ENCODE measurements at places on chromosomes 5 and 9. TPM values are rescaled to one million over a fixed set of nuclear protein-coding genes. Genes with fewer than 3 reads are reported as not detected.

HSD17B3 gene
- not detected for total RNA-seq

C5orf52 gene
- total RNA-seq, result not detected

NINJ1 gene
- 2.7 TPM for total RNA-seq

PDE6A gene
- total RNA-seq, result 0.11 TPM

PLPPR1 gene
- total RNA-seq, result not detected

TAF1L gene
- not detected for total RNA-seq

EGFLAM gene
- total RNA-seq, result 1.6 TPM

TNFAIP8 gene
- total RNA-seq, result 47.3 TPM

POU5F2 gene
- total RNA-seq, result 1.4 TPM

PRSS3 gene
- total RNA-seq, result 0.79 TPM

FOXD1 gene
- 6.2 TPM for total RNA-seq

ASS1 gene
- total RNA-seq, result 5.5 TPM

MORN5 gene
- not detected for total RNA-seq

TAF11L10 gene
- 0.39 TPM for total RNA-seq

GTF2H2 gene
- total RNA-seq, result 18.9 TPM

DAB2IP gene
- total RNA-seq, result 14.5 TPM

HRH2 gene
- not detected for total RNA-seq

ST8SIA4 gene
- total RNA-seq, result 7.5 TPM

FYB1 gene
- not detected for total RNA-seq

C9orf153 gene
- not detected for total RNA-seq

CLIC3 gene
- 328 TPM for total RNA-seq

AGXT2 gene
- total RNA-seq, result not detected

NTRK2 gene
- total RNA-seq, result 0.87 TPM

PCDHB10 gene
- 0.39 TPM for total RNA-seq

PROB1 gene
- total RNA-seq, result 1.2 TPM

TMEM245 gene
- total RNA-seq, result 81.7 TPM

LCN15 gene
- not detected for total RNA-seq

PSD2 gene
- total RNA-seq, result under 0.01 TPM

WDR55 gene
- 31.0 TPM for total RNA-seq

PCA3 gene
- total RNA-seq, result 0.39 TPM

ZNF454 gene
- total RNA-seq, result 2.7 TPM

FREM1 gene
- 1.5 TPM for total RNA-seq

EGFL7 gene
- total RNA-seq, result 2.0 TPM

OMD gene
- not detected for total RNA-seq

CDC20B gene
- total RNA-seq, result not detected

MTRR gene
- total RNA-seq, result 26.3 TPM

HAPLN1 gene
- not detected for total RNA-seq

GTF3C5 gene
- total RNA-seq, result 50.6 TPM

PFDN1 gene
- total RNA-seq, result 57.7 TPM

MARCOL gene
- total RNA-seq, result not detected

GNG10 gene
- 58.9 TPM for total RNA-seq

ACOT12 gene
- total RNA-seq, result not detected

GRIA1 gene
- total RNA-seq, result not detected

INSL6 gene
- total RNA-seq, result not detected

LIX1 gene
- total RNA-seq, result 0.43 TPM

TCERG1 gene
- total RNA-seq, result 50.8 TPM

THBS4 gene
- total RNA-seq, result 0.79 TPM

SH2D3C gene
- total RNA-seq, result 0.43 TPM

CPLANE1 gene
- 35.7 TPM for total RNA-seq

PDCD1LG2 gene
- total RNA-seq, result 13.1 TPM

FNBP1 gene
- total RNA-seq, result 40.4 TPM

ERMP1 gene
- total RNA-seq, result 13.0 TPM

PBX3 gene
- 19.8 TPM for total RNA-seq

RGP1 gene
- 27.0 TPM for total RNA-seq

IL33 gene
- total RNA-seq, result not detected

PRELID2 gene
- 27.5 TPM for total RNA-seq

NRARP gene
- total RNA-seq, result not detected

NMUR2 gene
- total RNA-seq, result 0.11 TPM

TLE1 gene
- 117 TPM for total RNA-seq

CCNO gene
- total RNA-seq, result not detected
